ENCODE measurements at places on chromosomes 3 and 15.

DNA sequence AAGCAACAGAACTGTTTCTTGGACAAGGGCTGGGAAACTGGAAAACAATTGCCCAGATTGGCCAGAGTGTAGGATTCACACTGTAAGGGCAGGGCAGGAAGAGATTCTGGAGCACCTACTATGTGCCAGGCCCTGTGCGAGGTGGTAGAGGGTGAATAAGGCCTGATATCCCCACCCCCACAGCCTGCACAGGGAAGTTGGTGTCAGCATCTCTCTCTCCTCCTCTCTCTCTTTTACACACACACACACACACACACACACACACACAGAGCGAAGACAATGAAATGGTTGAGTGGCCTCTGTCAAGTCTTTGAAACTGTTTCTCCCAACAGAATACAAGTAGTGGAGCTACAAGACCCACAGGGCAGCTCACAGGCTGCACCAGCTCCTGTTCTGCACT lies 47.1 kb upstream of the SLCO2A1 start:
- no peak for DNase-seq

DNA sequence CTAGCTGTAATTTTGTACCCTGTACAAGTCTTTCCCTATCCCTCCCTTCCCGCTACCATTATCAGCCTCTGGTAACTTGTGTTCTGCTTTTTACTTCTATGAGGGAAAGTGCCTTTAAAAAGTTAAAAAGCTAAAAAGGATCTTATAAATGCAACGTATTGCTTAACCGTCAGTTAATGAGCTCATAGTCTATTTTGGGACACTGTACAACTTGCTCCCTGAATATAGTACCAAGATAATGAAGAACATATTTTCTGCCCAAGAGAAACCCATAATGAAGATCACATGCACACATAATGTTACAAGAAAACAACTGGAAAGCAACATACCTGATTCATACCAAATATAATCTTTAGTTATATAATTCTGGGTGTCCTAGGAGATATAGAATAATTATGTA lies 22.6 kb downstream of the ZIC1 start:
- DNase-seq, result no peak

- DNase-seq, result no peak
Measured at GRCh38 chr3:177420651-177421480, 223.6 kb upstream of the TBL1XR1 start.

DNA sequence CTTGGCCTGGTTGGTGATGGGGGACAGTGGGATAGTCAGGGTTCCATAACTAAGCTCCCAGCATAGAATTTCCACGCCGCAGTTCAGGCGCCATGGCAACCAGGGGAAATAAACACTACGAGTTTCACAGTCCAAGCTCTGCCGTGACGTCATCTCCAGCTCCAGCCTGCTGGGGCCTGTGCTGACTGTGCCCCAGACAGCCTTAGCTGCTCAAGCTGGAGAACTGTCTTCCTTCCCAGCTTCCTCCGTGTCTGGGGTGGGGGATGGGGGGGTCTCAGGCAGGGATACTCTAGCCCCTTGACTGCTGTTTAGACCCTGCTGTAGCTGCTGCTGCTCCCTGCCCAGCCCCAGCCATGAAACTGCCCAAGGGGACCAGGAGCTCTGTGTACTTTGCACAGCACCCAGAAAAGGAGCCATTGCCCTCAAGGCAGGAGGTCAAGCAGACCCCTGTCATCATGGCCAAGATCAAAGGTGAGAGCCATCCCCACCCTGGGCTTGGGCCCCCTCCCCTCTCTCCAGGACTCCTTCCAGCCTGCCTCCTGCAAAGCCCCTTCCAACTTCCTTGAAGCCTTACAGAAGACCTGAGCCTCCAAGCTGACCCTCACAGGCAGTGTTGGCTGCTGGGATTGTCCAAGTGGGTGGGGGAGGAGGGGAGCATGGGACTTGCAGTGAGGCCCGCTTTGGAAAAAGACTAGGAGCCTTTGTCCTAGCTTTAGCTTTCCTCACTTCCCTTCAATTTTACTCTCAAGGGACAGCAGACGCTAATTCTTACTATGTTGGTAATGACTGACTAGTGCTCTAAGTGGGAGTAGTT lies 11.4 kb upstream of the CSPG4 start:
- no peak for DNase-seq

GRCh38 chr15:72338617-72339321 lies 18.8 kb upstream of the CELF6 start:
- DNase-seq, result no peak

DNA sequence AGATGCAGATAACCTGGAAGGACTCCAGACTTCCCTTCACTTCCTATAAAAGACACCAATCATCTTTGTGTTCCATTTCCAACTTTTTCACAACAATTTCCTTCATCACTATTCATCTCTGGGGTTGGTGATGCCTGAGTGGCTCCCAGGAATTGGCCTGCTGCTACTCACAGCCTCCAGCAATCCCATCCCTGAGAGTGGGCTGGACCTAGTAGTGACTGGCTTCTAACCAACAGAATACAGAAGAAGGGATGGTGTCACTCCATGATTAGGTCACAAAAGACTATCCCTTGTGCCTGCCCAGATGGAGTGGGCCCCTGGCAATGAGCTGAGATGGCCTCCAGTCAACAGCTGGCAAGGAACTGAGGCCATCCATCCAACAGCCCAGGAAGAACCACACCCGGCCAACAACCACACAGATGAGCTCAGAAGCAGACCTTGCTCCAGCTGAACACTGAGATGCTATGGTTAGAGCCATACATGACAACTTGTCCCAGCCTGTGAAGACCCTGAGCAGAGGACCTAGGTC lies 20.9 kb downstream of the OCA2 start:
- no peak for DNase-seq

GRCh38 chr3:25426408-25426807 lies 1.7 kb upstream of the RARB start:
- no peak for DNase-seq

GRCh38 chr3:108414007-108414406 lies 96.4 kb downstream of the MYH15 start:
- DNase-seq, result no peak

GRCh38 chr15:73981761-73982221 lies 10.3 kb downstream of the STOML1 start:
- DNase-seq, result no peak

DNA sequence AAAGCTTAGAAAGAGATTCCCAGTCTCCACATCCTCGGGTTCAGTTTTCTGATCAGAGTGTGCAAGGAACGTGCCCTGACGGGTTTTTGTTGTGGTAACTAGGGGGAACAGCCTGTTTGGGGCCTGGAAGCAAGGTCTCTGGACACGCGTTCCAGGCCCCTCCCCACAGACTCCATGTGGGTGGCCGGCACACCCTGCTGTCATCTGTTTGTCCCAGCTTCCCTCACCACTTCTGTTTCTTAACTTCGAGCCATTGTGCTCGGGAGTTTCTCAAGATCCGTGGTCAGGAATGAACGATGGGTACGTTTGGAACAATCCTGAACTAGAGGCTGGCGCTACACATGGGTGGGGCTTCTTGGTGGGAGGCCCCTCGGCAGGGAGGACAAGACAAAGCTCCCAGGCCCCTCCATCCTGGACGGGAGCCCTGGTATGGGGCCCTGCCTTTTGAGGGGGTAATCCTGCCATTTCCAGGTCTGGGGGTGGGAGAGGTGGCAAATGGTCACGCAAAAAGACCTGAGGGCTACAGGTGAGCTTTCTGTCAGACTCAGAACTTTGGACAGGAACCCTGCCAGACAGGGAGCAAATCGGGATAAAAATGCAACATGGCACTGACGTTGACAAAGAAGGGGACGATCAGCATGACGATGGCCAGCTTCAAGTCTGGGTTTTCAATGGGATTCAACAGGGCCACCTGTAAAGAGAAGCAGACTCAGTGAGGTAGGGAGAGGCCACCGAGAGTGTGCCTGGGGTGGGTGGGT lies 8.5 kb upstream of the MUSTN1 start:
- DNase-seq, result no peak

GRCh38 chr3:115146032-115146417 lies 1.1 kb downstream of the ZBTB20 start:
- DNase-seq, result no peak

- no peak for DNase-seq
Measured at GRCh38 chr3:26229801-26230200, 392.8 kb upstream of the LRRC3B start.

GRCh38 chr3:59234884-59235633 lies 185.2 kb upstream of the CFAP20DC start:
- no peak for DNase-seq

GRCh38 chr15:98735895-98736617 lies 87.7 kb downstream of the IGF1R start:
- DNase-seq, result no peak

DNA sequence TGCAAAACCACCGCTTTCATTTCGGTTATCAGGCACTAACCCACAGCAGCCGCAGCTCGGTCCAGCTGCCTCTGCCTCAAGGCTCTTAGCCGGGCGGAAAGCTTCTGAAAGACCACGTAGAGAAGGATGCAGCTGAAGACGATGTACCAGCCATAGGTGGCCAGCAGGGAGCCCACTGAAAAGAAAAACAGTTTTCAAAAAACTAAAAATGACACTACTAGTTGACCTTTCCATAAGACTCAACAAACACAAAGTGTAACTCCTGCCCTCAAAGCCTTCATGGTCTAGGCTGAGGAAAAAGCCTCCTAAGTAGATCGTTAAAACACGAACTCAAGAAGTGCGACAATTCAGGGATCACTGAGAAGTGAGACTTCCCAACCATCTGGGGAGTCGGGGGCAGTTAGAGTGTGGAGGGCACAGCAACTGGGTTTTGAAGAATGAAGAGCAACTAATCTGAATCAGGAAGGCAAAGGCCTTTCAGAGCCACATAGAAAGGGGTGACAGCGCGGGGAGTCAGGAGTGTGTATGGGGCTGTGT lies 716 bp downstream of the SELENOS start:
- no peak for DNase-seq

DNA sequence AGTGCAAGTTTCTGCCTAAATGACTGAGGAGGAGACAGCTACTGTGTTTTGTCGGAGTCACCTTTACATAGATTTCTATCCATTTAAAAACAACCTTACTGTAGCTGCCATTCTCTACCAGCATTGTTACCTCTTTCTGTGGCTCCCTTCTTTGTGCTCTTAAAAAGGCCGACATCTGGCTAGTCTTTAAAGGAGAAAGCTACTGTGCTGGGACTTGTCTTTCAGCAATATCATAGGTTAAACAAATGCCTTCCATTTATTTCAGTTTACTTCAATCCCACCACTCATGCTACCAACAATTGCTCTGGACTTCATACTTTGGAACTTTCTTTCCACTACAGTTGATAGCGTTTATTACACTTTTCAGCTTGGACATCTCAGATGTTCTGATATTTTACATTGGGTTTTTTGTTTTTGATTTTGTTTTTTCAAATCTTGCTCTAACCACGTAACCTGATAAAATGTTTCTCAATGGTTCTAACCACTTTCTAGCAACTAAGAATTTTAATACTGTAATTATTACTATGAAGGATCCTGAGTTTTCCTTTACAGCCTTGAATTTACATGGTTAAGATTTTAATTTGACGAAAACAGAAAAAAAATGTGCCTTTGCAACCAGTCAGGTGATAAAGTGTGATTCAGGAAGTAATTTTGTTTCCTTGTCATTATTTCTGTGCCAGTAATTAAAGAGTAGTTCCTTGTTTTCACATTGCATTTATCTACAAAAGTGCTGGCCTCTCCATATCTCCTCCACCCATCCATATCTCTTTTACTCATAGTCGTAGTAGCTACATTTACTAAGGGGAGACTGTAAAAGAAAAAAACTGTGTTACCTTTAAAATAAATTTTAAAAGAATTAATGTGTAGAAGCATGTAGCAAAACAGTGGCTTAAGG lies 1.3 kb upstream of the CBLB start:
- DNase-seq, result no peak

DNA sequence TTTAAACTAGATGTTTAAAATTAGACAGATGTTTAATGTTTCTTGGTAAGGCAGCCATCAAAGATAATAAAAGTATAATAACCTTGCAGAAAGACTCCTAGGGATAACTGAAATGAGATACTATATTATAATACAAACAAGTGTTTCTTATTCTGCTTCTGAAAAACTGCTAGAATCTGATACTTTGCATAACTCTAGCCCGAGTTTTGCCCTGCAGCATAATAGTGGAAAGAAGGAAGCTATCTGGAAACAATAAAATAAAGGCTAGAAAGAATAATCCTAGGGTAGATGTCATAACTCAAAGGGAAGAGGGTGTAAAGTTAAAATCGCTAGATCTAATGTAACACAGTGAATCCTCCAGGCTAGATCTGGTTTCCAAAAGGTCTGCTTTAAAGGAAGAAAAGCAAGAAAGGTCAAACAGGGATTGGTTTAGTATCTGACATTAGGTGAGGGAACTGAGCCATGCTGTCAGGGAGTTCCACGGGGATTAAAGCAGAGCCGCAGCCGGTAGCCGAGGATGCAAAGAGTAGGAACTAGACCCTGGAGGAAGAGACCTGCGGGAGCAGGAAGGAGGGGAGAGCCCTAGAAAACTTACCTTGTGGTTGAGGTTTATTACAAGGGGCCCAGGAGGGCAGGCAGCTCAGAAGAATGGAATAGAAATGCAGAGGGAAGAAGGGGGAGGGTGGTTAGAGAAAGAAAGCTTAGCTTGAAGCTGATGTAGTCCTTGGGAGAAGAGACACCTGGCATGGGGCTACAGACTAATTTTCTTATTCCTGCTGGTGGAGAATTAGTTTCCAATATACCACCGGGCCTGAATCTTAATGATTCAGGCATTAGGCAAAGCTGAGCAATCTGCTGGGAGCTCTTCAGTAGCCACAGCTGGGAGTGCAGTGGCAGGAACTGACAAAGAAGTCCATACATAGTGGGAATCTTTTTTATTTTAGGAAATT lies 46.1 kb upstream of the TUSC7 start:
- no peak for DNase-seq

DNA sequence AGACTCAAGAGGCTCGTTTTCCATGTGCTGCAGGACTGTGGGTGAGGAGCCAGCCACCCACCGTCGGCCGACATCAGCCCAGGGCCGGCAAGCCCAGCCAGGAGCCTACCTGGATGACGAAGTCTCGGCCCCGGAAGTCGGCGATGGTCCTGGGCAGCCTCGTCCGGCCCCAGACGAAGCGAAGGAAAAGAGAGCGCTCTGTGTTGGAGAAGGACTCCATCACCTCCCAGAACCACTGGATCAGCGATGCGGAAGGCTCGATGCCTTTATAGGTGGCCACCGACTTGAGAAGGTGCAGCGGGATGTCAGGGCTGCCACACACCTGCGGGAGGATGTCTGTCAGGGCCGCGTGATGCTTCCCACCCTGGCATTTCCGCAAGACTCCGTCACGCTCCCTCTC lies 13.8 kb upstream of the OCA2 start:
- DNase-seq, result no peak

- no peak for DNase-seq
Measured at GRCh38 chr15:76312540-76313174, 1.4 kb upstream of the ETFA start.

DNA sequence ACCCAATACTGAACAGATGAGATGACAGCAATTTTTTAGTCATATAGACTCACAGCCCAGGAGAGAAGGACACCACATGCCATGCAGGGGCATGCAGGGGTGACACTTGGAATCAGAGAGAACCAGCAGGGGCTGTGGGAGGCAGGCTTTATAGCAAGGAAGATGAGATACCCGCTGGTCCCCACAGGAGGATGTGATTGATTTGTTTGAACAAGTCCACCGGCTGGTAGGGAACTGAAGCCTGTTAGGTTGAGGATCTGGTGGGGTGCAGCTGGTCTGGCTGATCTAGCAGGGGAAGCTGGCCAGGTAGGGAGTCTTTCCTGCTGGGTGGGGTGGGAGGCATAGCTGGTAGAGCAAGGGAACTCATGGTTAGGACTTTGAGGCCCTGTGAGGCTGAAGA lies 18.0 kb upstream of the ACAN start:
- DNase-seq, result no peak

All from activated CD4-positive, alpha-beta T cell treated with anti-CD3 and anti-CD28 coated beads for 1 hour (primary cell).